ENCODE measurements at places on chromosomes 1 and 21.

GRCh38 chr1:6490181-6491080 lies 1.0 kb downstream of the PLEKHG5 start:
- peak overlapping the region; percentile 73 for H3K4me3 ChIP-seq
- peaks cover 21% of the 10 kb centered on the region for H3K4me1 ChIP-seq
- DNase-seq = peak; percentile 52
- peaks cover 4% of the 10 kb centered on the region for H3K27me3 ChIP-seq

DNA sequence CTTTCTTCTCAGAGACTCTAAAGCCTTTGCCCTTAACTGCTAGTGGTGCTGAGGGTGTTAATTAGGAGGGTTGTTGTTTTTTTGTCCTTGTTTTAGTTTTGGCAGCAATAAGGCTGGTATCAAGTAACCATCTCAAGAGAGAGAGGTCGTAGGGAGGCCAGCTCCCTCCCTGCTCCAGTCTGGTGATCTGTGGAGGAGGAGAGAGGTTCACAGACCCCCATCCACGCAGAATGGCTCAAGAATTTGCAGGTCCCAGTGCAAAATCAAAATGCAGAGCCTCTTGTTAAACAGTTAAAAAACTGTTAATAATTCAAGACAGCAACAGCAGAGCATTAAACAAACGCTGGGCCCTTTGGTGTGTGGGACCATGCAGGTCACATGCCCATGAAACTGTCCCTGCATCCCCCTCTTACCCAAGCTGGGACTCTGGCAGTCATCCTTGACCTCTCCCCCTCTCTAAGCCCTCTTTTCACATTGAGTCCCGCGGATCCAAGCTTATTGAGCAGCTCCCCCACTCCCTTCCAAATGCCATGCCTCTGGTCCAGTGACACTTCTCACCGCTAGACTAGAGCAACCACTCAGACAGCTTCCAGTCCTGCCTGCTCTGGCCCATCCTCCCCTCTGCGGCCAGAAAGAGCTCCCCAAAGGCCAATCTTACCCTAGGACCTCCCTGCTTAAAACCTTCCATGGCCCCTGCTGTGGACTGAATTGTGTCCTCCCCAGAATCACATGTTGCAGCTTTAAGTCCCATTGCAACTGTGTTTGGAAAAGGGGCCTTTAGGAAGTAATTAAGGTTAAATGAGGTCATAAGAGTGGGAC lies 47.7 kb upstream of the RPL11 start:
- no peak overlapping the region for H3K4me3 ChIP-seq
- peak overlapping the region; percentile 80 for H3K27ac ChIP-seq
- H3K36me3 ChIP-seq = no peaks in the 10 kb centered on the region
- no peaks in the 10 kb centered on the region for H3K27me3 ChIP-seq

- H3K4me3 ChIP-seq = no peak overlapping the region
- no peak overlapping the region for H3K27ac ChIP-seq
- H3K36me3 ChIP-seq = no peaks in the 10 kb centered on the region
- DNase-seq = no peak
- no peaks in the 10 kb centered on the region for H3K4me1 ChIP-seq
Observed at GRCh38 chr1:30469426-30469825, 254.0 kb downstream of the MATN1 start.

DNA sequence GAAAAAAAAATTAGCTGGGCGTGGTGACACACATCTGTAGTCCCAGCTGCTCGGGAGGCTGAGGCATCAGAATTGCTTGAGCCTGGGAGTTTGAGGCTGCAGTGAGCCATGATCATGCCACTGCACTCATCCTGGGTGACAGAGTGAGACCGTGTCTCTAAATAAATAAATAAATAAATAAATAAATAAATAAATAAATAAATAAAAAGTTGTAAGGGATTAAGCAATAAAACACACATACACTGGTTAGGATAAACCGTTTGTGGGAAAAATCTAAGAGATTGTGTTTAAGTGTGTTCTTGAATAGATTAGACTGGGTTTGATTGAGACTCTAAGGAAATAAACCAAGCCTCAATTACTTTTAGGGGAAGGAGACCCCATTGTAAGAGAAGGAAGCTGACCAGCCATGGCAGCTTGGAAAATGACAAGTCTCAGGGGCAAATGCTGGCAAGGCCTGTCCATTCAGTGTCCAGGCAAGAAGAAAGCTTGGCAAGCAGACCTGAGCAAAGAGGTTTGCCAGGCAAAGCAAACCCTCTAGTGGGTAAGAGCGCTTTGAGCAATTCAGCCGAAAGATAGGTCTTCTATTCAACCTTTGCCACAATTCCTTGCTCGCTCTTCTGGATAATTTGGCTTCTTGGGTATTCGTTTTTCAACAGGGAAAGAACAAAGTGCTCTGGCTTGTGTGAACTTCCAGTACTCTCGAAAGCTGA lies 106.9 kb upstream of the SERBP1 start:
- no peaks in the 10 kb centered on the region for H3K36me3 ChIP-seq
- H3K4me3 ChIP-seq = no peak overlapping the region
- no peak overlapping the region for H3K27ac ChIP-seq
- H3K27me3 ChIP-seq = no peaks in the 10 kb centered on the region

DNA sequence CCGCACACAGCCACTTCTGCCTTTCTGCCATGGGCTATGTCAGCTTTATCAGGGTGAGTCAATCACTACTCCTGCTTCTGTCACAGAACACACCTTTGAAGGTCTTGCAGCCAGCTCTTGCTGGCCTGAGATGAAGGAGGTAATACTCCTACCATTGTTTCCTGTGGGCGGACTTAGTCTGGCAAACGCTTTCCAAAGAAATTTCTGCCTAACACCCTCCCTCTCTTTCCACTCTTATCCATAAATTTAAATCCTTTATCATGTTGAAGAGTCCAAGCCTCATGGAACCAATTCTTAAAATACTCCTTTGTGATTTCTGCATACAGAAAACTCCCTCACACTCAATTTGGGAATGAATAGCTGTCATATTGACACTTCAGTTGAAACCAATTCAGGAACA lies 633.1 kb upstream of the CHRM3 start:
- no peaks in the 10 kb centered on the region for H3K36me3 ChIP-seq
- H3K4me1 ChIP-seq = peaks cover 4% of the 10 kb centered on the region

GRCh38 chr1:31798433-31799195 lies 17.2 kb downstream of the SPOCD1 start:
- peaks cover 4% of the 10 kb centered on the region for H3K4me1 ChIP-seq
- peak; percentile 6 for DNase-seq
- H3K27ac ChIP-seq = no peak overlapping the region
- no peak overlapping the region for H3K4me3 ChIP-seq
- H3K27me3 ChIP-seq = peaks cover 2% of the 10 kb centered on the region

Data from mesothelial cell of epicardium (in vitro differentiated cells).